ENCODE measurements at places on chromosomes 4 and X.

DNA sequence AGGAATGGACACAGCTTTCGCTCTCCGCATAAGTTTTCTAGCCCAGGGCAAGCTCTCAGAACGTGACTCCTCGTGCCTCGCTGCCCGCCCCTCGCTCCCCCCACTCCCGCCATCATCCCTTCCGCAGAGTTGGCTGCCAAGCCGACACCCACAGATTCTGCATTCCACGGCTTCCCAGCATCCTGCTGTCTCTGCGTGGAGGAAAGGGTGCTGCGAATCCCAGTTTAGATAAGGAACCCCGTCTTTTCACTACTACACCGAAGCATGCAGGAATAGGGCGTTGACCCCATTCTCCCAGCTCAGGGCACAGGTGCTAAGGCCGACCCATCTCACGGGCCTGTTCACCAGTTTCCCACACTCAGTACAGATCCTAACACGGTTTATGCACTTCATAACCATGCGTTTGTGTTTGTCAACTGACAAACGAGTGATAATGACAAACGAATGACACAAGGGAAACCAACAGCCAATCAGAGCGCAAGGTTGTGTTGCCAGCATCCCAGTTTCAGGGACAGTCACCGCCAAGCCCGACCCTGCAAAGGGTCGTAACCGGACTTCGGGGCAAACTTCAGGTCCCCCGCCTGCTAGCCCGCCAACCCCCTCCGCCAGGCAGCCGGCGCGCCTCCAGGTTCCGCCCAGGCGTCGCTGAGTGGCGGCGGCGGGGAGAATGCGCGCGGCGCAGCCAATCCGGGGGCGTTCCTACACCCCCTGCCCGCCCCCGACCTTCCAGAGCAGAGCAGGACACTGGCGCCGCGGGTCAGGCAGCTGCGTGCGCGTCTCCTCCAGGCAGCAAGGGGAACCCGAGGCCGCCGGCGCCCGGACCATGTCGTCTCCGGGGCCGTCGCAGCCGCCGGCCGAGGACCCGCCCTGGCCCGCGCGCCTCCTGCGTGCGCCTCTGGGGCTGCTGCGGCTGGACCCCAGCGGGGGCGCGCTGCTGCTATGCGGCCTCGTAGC, at the start of gene CYP2U1:
Gene CYP2U1, plus strand, starts transcription at position 729 of the 954 bp plus-strand sequence. Its CDS starts 95 bp downstream, at position 824.
- peak; percentile 71 for DNase-seq

GRCh38 chr4:110019153-110019552, 106.5 kb downstream of the EGF start:
- no peak for DNase-seq

- no peak for DNase-seq
Measured at GRCh38 chr4:70637239-70637913, 8.8 kb downstream of the ENAM start.

DNA sequence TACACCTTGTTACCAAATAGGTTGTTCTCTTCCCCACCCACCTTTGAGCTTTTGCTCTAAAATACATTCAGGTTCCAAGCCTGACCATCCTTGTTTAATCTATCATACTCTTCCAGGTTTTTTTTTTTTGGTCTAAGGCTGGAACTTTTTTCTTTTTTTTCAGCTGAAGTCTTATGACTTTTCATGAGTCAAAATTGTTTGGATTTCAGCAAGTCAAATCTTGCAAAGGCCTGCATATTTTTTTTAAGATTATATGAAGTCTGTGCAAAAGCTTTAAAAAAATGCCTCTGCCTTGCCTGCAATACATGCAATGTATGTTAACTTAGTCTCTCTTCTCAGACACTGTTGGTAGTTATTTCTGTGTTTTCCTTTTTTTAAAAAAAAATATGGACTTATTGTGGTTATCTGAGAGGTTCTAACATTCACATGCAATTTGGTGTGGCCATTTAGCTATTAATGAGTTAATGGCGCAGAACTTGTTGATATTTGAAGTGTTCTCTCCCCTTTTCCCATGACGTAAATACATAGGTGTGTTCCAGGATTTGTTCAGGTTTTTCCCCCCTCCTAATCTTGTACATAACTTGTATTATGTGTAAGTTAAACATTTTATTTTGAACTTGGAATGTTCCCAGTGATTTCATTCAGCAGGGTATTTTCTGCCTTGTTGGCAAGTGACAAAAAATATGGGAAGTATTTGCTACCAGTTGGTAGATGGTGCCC, 58.7 kb downstream of the CCKAR start:
- no peak for DNase-seq

DNA sequence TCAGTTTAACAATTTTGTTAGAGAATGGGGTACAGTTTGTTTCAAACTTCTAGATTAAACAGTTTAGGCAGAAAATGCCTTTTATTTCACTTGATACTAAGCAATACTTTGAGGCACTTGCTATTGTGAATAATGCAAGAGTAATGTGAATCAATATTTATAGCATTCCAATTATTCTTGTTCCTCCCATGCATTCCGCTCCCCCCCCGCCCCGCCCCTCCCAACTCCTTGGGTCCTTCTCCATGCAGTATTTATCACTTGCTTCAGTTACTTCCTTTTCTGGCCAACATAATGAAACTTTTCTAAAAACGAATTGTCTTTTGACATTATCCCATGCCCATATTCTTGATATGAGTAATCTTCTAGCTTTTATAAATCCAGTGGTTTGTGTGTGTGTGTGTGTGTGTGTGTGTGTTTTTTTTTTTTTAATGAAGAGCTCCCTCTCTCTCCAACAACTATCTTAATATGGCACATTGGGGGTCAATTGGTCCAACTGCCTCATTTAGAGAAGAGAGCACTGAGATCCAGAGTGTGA, 1.6 kb downstream of the BANK1 start:
- no peak for DNase-seq

DNA sequence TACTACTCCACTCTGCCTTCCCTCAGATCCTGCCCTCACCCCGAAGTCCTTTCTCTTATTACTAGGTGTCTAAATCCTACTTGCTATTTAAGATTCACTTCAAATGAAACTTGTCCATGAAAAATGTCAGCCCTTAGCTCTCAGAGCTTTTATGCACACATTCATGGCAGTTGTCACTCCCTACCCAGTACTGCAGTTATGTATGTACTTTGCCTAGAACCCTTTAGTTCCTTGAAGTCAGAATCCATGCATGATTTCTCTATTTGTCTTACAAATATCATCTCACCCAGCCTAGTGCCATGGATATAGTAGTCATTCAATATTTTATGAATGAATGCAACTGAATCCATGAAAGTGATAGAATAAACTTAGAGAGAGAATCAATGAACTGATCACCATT, 3.3 kb upstream of the EPGN start:
- no peak for DNase-seq

GRCh38 chr4:124977045-124977444, 264.5 kb upstream of the ANKRD50 start:
- no peak for DNase-seq

Measured in breast epithelium (tissue), 4 donors.